Muscle of back (tissue), 13 donors: ENCODE measurements at places on chromosomes 1 and 21.

DNA sequence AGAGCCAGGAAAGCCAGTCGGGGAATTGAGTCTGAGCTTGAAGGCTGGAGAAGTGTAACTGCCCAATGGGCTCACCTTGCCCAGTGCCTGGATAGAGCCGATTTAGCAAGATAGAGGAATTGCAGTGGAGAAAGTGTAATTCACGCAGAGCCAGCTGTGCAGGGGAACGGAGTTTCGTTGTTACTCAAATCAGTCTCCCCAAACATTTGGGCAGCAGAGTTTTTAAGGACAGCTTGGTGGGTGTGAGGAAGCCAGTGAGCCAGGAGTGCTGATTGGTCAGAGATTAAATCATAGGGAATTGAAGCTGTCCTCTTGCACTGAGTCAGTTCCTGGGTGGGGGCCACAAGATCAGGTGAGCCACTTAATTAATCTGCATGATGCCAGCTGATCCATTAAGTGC lies 28.4 kb upstream of the NLRP3 start:
- DNase-seq = no peak

GRCh38 chr21:46179708-46180078 lies 4.6 kb downstream of the SPATC1L start:
- DNase-seq = no peak

DNA sequence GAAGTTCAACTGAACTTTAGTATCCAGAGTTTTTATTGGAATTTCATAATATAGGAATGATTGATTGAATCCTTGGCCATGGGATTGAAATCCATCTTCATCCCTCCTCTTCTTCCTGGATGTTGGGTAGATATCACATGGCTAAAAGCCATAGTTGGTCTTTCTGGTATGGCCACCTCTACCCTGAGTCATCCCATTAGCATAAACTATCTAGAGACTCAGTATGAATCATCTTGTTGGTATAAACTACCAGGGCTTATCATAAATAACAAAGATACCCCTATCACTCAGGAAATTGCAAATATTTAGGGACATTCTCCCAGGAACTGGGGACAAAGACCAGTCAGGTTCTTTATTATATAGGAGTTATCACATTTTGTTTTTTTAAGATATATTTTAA lies 21.2 kb upstream of the ZP4 start:
- DNase-seq = no peak

DNA sequence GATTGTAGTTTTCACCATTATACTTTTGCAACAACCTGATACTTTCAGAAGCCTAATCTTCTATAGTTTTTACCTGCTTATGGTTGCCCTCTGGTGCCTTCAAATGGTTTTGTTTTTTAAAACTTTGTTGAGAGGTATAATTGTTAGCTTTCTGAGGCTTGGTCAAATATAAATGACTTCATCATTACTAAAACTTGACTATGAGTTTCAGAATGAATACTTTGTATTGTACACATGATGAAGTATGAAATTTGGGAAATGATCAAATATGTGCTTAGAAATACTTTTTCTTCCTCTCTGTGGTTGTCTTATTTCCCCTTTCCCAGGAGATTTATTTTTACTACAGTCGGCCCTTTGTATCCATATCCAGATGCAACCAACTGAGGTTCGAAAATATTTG lies 151.8 kb upstream of the B3GALT2 start:
- no peak for DNase-seq

GRCh38 chr1:234724516-234725176 lies 114.7 kb upstream of the IRF2BP2 start:
- no peak for DNase-seq

DNA sequence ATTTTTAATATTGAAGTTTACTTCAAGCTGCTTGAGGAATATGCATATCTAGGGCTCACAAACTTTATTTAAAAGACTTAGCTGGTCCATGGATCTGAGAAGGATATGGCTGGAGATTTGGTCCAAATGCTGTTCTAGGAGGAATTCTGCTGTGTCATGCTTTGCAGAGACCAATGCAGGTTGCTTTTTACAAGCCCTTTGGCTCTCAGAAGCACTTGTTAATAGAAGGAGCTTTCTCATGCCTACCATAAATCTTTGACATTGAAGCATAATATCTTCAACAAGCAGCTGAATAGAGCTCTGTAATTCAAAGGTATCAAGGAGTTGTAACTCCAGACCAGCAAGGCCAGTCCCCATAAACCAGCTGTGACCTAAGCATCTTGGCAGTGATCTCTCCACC lies 299.1 kb downstream of the HHAT start:
- DNase-seq = no peak
